SHP77 (cell line): ENCODE measurements at places on chromosomes 7 and 10.

DNA sequence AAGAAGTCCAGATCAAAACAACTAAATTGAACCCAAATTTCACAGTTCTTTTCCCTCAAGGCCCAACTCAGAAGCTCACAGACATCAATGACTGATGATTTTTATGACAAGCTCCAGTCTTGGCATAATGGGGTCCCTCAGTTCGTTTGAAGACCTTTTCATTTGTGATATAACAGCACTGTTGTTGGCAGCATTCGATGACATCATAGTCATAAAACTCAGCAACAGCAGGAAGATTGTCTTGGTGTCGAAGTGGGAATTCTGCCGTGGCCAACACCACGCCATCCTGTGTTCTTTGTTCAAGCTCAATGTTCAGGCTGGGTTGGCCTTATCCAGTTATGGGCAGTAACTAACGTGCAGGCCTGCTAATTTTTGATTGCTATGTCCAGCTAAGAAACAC, 261.7 kb downstream of the C7orf25 start:
- DNase-seq, result no peak

DNA sequence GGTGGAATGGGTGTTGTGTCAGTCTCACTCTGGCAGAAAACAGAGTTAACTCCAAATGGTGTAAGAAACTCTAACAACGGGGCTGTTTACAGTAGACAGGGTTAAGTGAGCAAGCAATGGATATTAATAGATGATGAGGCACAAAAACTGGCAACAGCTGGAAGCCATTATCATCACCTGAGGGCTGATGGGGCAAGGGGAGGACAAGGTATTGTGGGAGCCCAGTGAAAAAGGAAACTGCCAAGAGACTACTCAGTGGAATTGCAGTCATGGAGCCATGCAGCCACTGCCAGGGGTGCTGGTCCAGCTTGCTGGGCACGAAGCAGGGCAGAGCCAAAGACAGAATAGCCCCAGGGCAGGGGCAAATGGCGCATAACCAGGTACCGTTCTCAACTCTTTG, 260.7 kb downstream of the BICC1 start:
- no peak for DNase-seq

DNA sequence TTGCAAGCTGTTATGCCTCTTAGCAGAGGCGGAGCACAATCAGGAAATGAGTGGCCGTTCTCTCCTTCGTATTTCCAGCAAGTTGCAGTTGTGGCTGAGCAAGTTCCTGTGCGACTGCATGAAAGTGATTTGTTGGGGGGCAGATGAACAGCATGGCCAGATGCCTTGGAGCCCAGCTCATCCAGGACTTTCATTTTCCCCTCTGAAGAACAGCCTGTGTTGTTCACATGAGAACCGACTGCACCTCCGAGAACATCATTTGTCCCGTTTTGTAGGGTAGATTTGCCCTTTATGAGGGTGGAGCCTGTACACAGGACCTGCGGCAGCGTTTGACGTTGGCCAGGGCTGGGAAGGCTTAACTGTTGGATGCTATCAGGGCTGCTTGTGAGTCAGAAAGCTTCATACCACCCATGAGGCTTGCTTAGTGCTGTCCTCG, 4.4 kb downstream of the BAG3 start:
- no peak for DNase-seq

DNA sequence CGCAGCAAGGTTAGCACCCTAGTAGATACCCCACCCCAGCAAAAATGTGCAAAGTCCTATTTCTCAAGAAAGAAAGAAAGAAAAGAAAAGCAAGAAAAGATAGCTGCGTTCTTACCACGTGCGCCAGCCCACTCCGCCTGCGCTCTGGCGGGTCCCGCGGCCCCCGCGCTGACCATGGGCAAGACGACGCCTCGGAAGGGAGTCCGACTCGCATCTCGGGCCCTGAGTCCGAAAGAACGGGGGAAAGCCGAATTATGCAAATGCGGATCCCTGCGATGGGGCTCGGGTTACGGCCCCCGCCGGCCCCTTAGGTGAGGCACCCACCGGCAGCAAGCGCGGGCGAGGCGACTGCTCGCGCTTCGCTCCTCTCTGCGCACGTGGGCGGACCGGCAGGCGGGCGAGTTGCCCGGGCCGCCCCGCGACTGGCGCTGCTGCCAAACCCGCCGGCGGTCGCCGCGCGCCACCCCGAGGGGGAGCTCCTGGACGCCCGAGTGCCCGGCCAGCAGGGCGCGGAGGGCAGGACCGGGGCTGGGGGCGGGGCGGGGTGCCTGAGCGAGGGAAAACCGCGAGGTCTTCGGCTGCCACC, 2.4 kb upstream of the EGR2 start:
- DNase-seq, result no peak

DNA sequence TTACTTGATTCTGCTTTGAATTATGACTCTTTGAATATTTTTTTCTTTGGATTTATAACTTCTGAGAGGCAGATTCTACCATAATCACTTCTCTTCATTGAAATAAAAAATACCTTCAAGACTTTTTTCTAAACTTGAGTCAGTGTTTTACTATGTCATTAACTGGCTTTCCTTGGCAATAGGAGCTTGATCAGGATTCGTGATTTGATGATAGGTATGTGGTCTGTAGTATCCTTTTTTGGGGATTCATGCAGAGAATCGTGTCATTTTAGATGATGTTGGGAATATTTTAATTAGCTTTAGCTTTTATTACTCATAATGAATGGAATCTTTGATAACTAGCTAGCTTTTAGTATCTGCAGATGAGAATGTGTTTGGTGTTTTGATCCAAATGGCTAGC, 83.3 kb downstream of the PHTF2 start:
- no peak for DNase-seq

DNA sequence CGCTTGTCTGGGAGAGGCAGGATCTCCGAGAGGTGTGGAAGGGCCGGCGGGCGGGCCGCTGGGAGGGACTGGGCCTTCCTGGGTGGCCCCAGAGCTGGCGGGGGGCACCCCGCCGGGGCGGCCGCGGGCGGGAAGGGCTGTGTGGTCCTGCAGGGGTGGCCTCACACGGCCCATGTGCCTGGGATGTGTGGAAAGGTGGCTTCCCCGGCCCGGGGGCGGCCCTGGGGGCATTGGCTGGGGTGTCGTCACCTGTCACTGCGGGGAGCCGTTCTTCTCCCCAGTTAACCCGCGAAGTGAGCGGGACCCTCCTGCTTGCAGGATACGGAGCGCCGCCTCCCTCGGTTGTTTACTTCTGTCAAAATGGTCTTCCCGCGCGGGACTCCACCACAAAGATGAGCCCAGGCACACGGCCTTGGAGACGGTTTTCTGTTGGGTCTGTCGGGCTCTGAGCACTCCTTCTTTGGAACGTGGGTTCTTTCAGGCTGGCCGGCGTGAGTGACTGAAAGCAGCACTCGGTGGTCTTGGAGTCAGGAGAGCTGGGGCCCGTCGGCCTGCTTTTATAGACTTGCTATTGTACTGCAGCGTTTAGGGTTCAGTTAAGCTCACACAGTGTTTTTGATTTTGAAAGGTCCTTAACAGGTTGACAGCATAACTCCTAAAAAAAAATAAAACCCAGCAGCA, 700 bp downstream of the SMC3 start:
- DNase-seq, result no peak

DNA sequence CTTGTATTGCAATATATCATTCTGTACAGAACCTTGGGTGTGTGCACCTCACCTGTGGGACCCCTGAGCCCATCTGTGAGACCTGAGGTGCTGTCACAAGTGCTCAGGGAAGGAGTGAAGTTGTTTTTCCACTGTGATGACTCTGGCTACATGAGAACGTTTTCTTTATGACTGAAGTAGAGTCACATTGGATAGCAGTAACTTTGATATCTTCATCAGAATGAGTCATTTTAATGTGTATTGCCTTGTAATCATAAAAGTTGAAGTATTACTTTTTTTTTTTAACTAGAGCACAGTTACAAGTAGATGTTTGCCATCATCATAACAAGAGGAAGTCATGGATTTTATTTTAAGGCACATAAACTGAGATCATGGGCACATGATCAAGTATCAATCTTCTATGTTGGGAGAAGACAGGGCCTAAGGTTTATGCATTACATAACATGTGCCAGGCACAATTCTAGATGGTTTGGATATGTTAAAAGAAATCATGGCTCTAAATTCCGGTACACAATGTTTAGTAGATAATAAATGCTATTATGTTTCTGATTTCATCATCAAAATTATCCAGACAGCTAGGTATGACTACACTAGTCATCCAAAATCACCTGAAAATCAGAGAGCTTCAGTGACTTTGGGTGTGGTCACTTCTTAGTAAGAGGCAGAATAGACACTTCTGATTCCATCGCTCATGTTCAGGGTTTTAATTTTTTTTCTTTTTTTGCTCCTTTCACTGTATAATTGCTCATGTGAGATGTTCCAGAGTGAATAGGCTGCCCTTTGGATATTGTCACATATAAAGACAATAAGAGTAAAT, 82.7 kb upstream of the KLF6 start:
- no peak for DNase-seq

DNA sequence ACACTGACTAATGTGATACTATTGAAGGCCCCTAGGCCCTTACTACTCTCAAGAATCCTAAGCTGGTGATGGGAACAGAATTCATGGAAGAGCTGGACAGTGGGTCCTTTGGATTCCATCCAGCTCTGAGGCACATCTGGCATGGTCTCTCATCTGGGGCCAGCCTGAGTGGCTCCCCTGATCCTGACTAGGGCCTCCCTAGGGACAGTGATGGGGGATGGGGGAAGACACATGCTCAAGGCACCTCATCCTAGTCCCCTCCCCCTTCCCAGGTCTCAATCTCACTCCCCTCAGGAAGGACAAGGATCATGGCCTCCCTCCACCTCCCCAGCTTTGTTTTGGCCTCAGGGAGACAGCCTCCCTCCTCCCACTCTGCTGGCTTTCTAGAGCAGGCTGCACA, 1.8 kb downstream of the KCNIP2 start:
- DNase-seq, result no peak

DNA sequence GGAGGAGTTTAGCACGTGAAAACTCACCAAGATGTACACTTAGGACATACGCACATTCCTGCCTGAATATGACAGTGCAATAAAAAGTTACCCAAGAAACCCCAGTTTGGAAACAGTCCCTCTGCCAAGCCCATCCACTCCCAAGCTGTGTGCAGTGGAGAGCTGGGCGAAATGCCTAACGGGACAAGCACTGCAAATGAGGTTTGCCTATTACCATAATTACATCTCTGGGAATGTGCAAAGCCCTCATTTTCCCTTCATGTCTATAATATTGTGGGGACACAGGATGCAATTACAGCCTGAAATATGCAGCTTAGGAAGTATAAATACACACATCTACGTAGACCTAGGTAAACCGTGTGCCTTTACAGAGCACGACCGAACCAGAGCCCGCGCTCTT, 117.5 kb downstream of the PLXNA4 start:
- DNase-seq, result no peak

- no peak for DNase-seq
Observed at GRCh38 chr7:46658281-46658680, 737.2 kb upstream of the IGFBP3 start.

- DNase-seq, result no peak
Observed at GRCh38 chr7:106057962-106058927, 53.9 kb downstream of the SYPL1 start.

DNA sequence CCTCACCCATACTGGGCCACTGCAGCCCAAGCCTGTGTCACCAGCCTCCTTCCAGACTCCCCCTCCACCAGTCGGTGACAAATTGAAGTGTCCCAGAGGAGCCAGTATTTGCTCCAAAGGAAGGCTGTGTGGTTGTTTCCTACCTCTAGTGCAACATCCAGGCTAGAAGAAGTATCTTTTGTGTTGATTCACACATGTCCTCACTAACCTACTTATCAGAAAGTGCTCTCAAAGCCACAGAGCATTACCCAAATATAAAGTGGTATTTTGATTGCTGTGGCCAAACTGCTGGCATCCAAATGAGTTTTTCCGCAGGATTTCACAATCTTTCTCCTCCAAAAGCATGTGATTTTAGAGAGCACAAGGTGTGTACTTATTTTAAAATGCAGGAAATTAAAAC, 134.8 kb downstream of the CUL2 start:
- no peak for DNase-seq

- no peak for DNase-seq
Observed at GRCh38 chr7:122682815-122683550, 15.9 kb downstream of the RNF133 start.

GRCh38 chr10:87734987-87735827, 75.5 kb downstream of the PAPSS2 start:
- no peak for DNase-seq

- no peak for DNase-seq
Observed at GRCh38 chr10:33657154-33657908, 322.9 kb upstream of the NRP1 start.

- no peak for DNase-seq
Observed at GRCh38 chr7:81857385-81857784, 87.5 kb upstream of the HGF start.

DNA sequence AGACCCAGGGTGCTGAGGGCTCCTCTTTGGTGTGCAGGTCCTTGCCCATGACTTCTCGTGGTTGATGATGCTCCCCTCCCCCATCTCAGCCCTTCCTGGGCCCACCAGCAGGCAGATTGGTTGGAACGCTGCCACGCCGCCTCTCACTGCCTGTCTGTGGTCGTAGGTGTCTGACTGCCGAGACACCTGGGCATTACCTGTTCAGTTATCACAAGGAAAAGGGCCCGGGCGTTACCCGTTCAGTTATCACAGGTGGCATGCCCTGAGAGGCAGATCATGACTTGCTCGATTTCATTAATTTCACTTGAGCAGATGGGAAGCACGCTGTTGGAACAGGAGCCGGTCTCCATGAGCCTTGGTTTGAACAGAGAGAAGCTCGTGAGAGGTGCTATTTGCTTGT, 42.5 kb downstream of the TACR2 start:
- no peak for DNase-seq

GRCh38 chr10:90112681-90113080, 411.3 kb downstream of the KIF20B start:
- DNase-seq, result no peak

DNA sequence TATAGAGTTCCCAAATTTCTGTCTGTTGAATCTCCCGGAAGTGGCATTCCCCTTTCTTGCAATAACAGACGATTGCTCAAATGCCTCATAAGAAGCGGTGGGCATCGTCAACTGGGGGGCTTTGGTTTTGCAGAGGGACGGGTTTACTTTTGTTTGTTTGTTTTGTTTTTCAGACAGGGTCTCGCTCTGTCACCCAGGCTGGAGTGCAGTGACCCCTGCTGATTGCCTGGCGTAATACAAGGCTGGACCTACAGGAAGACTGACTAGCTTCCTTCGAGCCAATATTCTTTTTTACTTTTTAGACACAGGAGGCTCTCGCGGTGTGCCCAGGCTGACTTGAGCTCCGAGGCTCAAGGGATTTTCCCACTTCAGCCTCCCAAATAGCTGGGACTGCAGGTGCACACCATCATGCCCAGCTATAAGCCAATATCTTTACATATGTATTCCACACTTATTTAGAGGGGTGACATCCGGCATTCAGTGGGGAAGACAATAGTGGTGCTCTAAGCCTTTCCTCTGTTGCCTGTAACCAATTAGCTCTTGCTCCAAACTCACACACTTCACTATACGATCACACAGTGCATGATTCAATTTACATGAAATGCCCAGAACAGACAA, 58.1 kb downstream of the FHIP2A start:
- no peak for DNase-seq

DNA sequence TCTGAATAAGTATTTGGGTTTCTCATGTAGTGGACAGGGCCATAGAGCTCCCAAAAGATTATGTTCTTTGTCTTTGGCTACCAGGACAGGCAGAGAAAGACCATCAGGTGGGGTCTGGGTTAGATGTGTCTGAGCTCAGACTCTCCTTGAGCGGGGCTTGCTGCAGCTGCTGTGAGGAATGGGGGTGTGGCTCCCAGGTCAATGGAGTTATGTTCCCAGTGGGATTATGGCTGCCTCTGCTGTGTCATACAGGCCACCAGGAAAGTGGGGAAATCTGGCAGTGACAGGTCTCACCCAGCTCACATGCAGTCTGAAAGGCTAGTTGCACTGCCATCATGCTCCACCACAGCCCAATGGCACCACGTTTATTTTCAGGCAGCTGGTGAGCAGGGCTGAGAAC, 97.0 kb upstream of the FERD3L start:
- no peak for DNase-seq
